ENCODE measurements at places on chromosomes 1 and 21.

DNA sequence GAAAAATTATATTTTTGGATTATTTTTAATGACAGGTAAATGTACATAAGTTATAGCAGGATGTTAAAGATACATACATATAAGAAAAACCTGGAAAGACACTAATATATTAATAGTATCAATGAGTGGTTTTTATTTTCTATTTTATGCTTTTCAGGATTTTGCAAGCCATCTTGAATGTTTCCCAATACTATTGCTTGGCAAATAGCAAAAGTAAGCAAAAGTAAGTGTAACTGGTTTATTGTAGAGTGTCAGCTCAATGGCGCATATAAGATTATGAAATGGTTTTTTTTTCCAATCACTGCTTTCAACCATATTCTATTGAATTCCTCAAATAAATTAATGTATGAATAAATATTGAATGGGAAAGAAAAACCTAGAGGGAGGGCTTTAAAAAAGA is 36.4 kb downstream of the ZNF684 start:
- no peak overlapping the region for H3K4me3 ChIP-seq
- H3K36me3 ChIP-seq, result no peaks in the 10 kb centered on the region
- H3K27me3 ChIP-seq, result no peaks in the 10 kb centered on the region
- no peak for DNase-seq

- H3K27me3 ChIP-seq, result peaks cover 53% of the 10 kb centered on the region
- no peak within 1 kb of the TSS for H3K27ac ChIP-seq
- H3K4me3 ChIP-seq, result peak within 1 kb of the TSS; percentile 81
- peak; percentile 46 for DNase-seq
- peaks cover 2% of the 10 kb centered on the region for H3K4me1 ChIP-seq
Observed at GRCh38 chr1:179742717-179743678, at the start of gene FAM163A. FAM163A (plus strand) TSS chr1:179743291; CDS start chr1:179813098, 69,807 bp downstream.

GRCh38 chr1:201763455-201764140 is 65.4 kb upstream of the IPO9 start:
- DNase-seq, result no peak
- peak overlapping the region; percentile 86 for H3K27ac ChIP-seq
- H3K4me1 ChIP-seq, result peaks cover 26% of the 10 kb centered on the region
- H3K36me3 ChIP-seq, result peaks cover 11% of the 10 kb centered on the region
- no peak overlapping the region for H3K4me3 ChIP-seq

DNA sequence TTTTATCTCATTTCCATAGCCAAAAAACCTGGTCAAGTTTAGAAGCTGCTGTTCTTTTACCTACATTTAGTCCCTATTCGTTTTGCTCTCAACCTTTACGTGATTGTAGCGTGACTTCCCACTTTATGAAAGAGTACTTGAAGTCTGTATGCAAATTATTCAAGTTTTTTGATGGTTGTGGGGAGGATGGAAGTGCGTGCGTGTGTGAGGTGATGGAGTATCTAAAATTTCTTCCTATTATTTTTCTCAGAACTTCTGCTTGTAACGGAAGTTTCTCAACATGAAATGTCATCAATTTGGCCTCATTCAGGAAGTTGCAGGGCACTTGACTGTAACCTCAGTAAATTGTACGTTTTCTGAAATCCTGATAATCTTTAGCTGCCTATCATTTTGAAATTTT is 64.0 kb downstream of the SAMSN1 start:
- H3K36me3 ChIP-seq, result no peaks in the 10 kb centered on the region
- no peak overlapping the region for H3K4me3 ChIP-seq
- no peaks in the 10 kb centered on the region for H3K27me3 ChIP-seq
- no peak overlapping the region for H3K27ac ChIP-seq
- no peaks in the 10 kb centered on the region for H3K4me1 ChIP-seq
- no peak for DNase-seq

- no peak overlapping the region for H3K27ac ChIP-seq
- H3K4me3 ChIP-seq, result no peak overlapping the region
- H3K27me3 ChIP-seq, result no peaks in the 10 kb centered on the region
- H3K36me3 ChIP-seq, result no peaks in the 10 kb centered on the region
Observed at GRCh38 chr1:228793032-228793431, 57.8 kb downstream of the RHOU start.

DNA sequence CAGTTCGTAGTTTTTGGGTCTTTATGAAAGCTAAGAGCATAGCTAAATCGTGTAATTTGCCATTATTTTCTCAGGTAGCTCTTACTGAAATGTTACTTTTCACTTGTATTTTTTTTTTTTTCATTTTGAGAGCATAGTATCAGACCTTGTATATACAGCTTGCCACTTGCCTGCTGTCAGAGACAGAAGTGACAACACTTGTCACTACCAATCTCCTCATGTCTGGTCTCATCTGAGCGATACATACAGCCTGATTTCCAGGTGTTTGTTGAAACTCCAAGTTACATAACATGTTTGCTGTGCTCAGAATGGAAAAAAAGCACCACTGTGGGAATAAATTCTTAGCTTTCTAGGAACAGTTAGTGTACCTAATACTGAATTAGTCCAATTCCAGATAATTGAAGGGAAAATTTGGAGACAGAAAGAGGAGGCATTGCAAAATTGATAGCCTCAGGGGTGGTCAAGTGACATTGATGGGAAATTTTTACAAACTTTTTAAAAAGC is 621.4 kb upstream of the PKN2 start:
- H3K27me3 ChIP-seq, result no peaks in the 10 kb centered on the region
- no peaks in the 10 kb centered on the region for H3K4me1 ChIP-seq
- no peaks in the 10 kb centered on the region for H3K36me3 ChIP-seq
- no peak overlapping the region for H3K4me3 ChIP-seq
- DNase-seq, result no peak

DNA sequence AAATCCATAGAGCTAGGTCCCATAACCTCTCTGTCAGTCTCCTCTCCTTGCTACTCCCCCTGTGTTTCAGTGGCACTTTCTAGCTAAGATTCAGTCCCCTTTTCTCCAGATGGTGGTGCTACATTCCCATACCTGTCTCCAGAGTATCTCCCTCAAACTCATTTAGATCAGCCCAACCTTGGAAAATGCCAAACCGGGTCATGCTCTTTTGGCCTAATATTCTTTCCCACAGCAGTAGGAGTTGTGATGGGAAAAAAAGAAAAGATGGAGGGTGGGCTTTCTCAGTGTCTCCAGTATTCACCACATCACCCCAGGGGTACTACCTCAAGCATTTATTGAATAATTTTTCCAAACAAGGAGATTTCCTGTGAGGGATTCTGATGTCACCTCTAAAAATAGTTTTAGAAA is 3.2 kb upstream of the RXFP4 start:
- DNase-seq, result peak; percentile 44
- H3K4me1 ChIP-seq, result peaks cover 5% of the 10 kb centered on the region
- no peaks in the 10 kb centered on the region for H3K36me3 ChIP-seq
- no peak overlapping the region for H3K27ac ChIP-seq
- H3K4me3 ChIP-seq, result no peak overlapping the region
- H3K27me3 ChIP-seq, result no peaks in the 10 kb centered on the region

GRCh38 chr1:161074676-161075368 is 5.1 kb upstream of the ARHGAP30 start:
- H3K27me3 ChIP-seq, result no peaks in the 10 kb centered on the region
- no peak for DNase-seq

DNA sequence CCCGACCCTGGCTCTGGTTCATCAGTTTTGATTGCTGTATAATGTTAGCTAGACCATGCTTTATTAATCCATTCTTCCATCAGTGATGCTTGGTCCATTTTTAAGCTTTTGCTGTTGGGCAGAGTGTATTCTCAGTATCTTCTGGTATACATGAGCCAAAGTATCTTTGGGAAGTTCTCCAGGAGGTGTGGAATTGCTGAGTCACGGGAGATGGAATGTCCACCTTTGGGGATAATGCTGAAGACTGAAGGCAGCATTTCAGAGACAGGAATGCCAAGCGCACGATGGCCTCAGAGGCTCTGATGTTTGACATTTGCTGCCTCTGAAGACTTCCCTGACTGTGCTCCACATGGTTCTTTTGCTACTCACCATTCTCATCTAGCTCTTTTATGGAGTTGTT is 266.3 kb upstream of the KAZN start:
- no peaks in the 10 kb centered on the region for H3K36me3 ChIP-seq
- H3K4me1 ChIP-seq, result peaks cover 2% of the 10 kb centered on the region
- H3K27me3 ChIP-seq, result no peaks in the 10 kb centered on the region

GRCh38 chr1:118928739-118929554 is 59.2 kb downstream of the TBX15 start:
- DNase-seq, result peak; percentile 70
- no peaks in the 10 kb centered on the region for H3K36me3 ChIP-seq
- no peak overlapping the region for H3K4me3 ChIP-seq
- no peaks in the 10 kb centered on the region for H3K4me1 ChIP-seq
- H3K27me3 ChIP-seq, result no peaks in the 10 kb centered on the region

DNA sequence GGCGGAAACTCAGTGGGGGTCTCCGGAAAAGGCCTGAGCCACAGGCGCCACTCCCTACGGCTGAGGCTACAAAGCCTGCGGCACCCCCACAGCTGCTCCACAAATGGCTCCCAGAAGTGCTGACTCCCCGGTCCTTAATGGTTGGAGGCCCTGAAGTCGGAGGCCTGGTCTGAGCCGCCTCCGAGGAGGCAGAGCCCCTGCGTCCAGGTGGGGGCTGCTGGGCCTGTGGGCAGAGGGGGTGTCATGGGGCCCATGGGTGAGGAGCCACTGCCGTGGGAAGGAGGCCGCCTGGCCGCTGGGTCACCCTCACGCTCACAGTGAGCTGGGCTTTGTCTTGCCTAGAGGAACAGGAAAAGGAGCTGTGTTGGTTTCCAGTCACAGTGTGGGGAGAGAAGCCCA is 12.4 kb upstream of the COL18A1 start:
- H3K4me3 ChIP-seq, result no peak overlapping the region
- H3K36me3 ChIP-seq, result no peaks in the 10 kb centered on the region
- no peak for DNase-seq
- H3K4me1 ChIP-seq, result no peaks in the 10 kb centered on the region
- no peaks in the 10 kb centered on the region for H3K27me3 ChIP-seq

- no peaks in the 10 kb centered on the region for H3K27me3 ChIP-seq
- no peaks in the 10 kb centered on the region for H3K4me1 ChIP-seq
- no peaks in the 10 kb centered on the region for H3K36me3 ChIP-seq
- H3K4me3 ChIP-seq, result no peak overlapping the region
- no peak for DNase-seq
Observed at GRCh38 chr1:99680270-99680669, 34.4 kb downstream of the PALMD start.

DNA sequence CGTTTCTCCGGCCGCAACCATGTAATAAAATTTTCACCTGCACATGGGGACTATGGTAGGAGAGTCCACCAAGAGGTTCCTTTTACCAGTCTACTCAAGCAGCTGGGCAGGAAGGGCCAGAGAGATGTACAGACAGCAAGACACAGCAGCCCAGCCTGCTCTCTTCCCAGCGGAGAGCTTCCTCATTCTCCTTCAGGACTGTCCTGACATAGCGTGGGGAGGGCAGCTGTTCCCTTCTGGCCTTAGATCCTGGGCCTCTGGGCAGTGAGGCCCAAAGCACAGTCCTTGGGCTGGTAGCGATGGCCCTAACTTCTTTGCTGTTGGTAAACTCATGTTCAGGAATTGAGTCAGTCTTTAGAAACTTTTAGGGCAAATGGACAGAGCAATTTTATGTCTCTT is 89.1 kb downstream of the BCAR3 start:
- DNase-seq, result no peak
- H3K36me3 ChIP-seq, result peaks cover 49% of the 10 kb centered on the region
- no peak overlapping the region for H3K4me3 ChIP-seq
- H3K4me1 ChIP-seq, result no peaks in the 10 kb centered on the region

DNA sequence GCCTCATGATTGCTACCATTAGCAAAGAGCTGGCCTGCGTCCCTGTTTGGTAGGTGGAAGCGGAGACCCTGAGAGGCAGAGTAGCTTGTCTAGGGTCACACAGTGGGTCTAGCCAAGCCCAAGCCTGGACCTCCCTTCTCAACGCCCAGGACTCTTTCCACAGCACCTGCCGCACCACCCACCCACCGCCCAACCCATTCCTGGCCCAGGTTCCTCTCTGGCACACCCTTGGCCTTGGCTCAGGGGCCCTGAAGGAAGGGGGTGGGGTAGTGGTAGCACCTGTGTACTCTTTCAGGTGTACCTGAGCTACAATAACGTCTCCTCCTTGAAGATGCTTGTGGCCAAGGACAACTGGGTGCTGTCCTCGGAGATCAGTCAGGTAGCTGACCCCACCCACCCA is 19.3 kb downstream of the FAM151A start:
- no peaks in the 10 kb centered on the region for H3K36me3 ChIP-seq
- DNase-seq, result no peak
- H3K4me1 ChIP-seq, result no peaks in the 10 kb centered on the region
- no peaks in the 10 kb centered on the region for H3K27me3 ChIP-seq

DNA sequence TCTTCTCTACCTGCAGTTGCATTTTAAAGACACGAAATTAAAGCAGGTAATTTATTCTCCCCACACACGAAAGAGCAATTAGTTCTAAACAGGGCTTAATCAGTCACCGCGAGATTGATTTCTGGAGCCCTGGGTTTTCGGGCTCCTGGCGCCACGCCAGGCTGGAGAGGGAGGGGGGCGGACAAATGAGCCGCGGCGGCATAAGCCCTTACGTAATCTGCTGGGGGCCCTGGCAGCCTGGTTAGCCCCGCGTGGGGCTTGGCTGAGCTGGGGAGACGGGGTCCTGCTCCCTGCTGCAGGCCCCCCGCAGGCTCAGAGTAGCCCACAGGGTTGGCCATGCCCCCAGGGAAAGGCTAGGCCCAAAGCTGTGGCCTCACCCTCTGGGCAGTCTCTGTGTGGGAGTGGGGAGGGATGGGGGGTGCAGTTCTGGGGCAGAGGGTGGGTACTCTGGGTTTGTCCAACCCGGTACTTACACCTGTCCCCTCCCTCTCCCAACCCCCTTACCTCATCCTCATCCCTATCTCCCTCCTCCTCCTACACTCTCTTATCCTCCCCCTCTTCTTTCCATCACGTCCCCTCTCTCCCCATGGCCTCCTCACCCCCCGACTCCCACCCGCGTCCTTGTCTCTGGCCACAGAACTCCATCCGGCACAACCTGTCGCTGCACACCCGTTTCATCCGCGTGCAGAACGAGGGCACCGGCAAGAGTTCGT is 19.9 kb downstream of the FOXO6 start:
- H3K4me3 ChIP-seq, result no peak overlapping the region
- no peaks in the 10 kb centered on the region for H3K36me3 ChIP-seq
- peaks cover 6% of the 10 kb centered on the region for H3K4me1 ChIP-seq
- H3K27me3 ChIP-seq, result peaks cover 98% of the 10 kb centered on the region

GRCh38 chr1:176794897-176795508 is 332.0 kb downstream of the PAPPA2 start:
- no peaks in the 10 kb centered on the region for H3K4me1 ChIP-seq
- no peak overlapping the region for H3K4me3 ChIP-seq
- H3K27me3 ChIP-seq, result no peaks in the 10 kb centered on the region

GRCh38 chr21:29443411-29444010 is 144.8 kb downstream of the BACH1 start:
- H3K27me3 ChIP-seq, result no peaks in the 10 kb centered on the region
- H3K4me1 ChIP-seq, result no peaks in the 10 kb centered on the region
- H3K4me3 ChIP-seq, result no peak overlapping the region
- no peak overlapping the region for H3K27ac ChIP-seq

GRCh38 chr21:44057055-44057454 is 44.9 kb downstream of the TRAPPC10 start:
- peaks cover 5% of the 10 kb centered on the region for H3K4me1 ChIP-seq
- H3K27ac ChIP-seq, result no peak overlapping the region
- no peak overlapping the region for H3K4me3 ChIP-seq
- H3K36me3 ChIP-seq, result peaks cover 86% of the 10 kb centered on the region

Measured in neuronal stem cell (in vitro differentiated cells).